NCI-H1048 (cell line): ENCODE measurements at places on chromosomes 11 and 22.

- no peak for DNase-seq
These were observed 796 bp downstream of the POLDIP3 start for GRCh38 chr22:42613872-42614301.

DNA sequence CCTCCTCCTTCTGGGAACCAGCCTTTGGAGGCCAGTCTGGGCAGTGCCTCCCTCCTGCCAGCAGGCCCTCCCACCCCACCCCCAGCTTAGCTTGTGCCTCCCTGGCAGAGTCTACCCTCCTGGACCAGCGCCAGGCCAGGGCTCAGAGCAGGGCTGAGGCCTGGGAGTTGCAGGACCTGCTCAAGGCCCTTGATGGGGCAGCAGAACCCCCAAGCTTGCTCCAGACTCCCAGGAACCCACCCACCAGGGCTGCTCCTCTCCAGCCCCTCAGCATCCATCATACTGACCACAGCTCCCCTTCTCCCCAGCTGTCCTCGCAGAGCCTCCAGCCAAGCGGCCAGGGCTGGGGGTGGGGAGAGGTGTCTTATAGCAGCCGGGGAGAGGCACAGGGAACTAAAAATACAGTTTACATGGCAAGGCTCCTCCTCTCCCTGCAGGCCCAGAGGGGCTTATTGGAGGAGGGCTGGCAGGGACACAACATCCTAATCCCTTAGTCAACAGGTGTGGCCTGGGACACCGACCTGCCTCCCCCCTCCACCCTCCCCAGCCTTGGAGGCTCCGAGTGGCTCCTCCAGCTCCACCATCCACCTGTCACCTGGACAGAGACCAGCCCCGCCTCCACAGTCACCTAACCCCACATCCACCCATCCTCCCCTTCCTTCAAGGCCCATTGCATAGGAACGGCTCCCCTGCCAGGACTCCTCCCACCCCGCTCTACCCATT lies 5.2 kb upstream of the MB start:
- no peak for DNase-seq

- no peak for DNase-seq
These were observed 7.4 kb downstream of the DESI1 start for GRCh38 chr22:41613456-41613855.

- DNase-seq, result no peak
These were observed 12.0 kb upstream of the ANO1 start for GRCh38 chr11:70066136-70066520.

DNA sequence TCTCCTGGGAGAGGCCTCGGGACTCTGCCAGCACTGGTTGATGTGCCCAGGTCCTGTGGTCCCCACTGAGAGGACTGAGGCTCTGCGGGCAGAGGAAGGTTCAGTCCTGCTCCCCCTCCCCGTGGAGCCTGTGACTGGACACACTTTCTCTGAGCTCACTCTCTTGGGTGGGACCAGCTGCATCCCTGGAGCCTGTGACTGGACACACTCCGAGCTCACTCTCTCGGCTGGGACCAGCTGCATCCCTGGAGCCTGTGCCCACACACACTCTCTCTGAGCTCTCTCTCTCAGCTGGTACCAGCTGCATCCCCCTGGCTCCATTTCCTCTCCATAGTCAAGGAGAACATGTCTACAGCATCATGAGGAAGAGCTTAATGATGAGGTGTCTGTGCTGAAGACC lies 39.5 kb downstream of the TOLLIP start:
- no peak for DNase-seq

- no peak for DNase-seq
These were observed 9.8 kb downstream of the PPP6R3 start for GRCh38 chr11:68470304-68470811.

GRCh38 chr22:23457380-23457985 lies 122.6 kb downstream of the IGLL1 start:
- no peak for DNase-seq

- DNase-seq, result no peak
These were observed 240.9 kb upstream of the CADM1 start for GRCh38 chr11:115745066-115745465.

- no peak for DNase-seq
These were observed 63.9 kb upstream of the CSNK2A3 start for GRCh38 chr11:11416917-11417316.

GRCh38 chr22:39724390-39724789 lies 153.8 kb downstream of the CACNA1I start:
- peak; percentile 2 for DNase-seq

- DNase-seq, result no peak
These were observed 5.3 kb upstream of the KLHDC7B start for GRCh38 chr22:50540381-50540780.

GRCh38 chr11:94924171-94924572 lies 49.2 kb downstream of the CWC15 start:
- DNase-seq, result no peak

DNA sequence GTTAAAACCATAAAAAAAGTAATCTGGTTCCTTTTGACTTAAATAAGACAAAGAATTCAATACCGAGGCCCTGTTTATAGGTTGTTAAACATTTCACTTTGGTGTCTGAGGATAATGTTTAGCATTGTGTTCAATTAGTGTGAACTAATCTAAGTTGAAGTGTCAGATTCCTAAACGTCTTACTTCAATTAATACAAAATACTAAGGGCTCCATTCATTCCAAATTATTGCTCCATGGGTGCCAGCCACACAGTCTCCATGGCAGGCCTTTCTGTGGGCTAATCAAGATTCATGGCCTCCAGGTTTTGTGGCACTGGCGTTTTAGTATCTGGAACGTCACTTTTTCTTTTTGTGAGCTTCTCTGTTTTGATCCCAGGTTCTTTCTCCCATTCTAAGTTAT lies 89.4 kb downstream of the TMEM135 start:
- DNase-seq, result no peak

GRCh38 chr11:67523556-67524479 lies 572 bp upstream of the CABP2 start:
- DNase-seq, result no peak
